ENCODE measurements at places on chromosomes 3 and 15. TPM values are rescaled to one million over a fixed set of nuclear protein-coding genes. Genes with fewer than 3 reads are reported as not detected.

- DNase-seq = no peak
These were observed 682.8 kb upstream of the NR2F2 start for GRCh38 chr15:95647531-95648277.

- no peak for DNase-seq
These were observed at the start of gene RARB for GRCh38 chr3:25427942-25428788. Gene RARB, plus strand, starts transcription at chr3:25428263. Its CDS starts 469 bp downstream, at chr3:25428732.

DNA sequence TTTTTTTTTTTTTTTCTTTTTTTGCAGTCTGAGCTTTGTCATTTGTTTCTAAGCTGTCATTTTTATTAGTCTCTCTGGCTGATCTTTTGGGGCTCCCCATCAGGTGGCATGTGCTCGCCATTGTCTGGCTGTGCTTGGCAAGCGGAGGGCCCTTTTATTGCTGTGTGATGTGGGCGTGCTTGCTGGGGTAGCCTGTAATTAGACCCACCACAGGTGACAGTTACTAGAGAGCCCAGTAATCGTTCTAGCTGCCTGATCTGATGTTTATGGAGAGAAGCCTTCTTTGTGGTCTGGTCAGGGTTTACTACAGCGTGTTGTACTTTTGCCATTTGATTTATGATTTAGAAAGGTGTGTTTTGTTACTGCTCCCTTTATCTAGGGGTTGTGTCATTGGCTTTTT lies 179.9 kb downstream of the MCTP2 start:
- no peak for DNase-seq

MUC20 gene
- polyA plus RNA-seq = 0.47 TPM

DNA sequence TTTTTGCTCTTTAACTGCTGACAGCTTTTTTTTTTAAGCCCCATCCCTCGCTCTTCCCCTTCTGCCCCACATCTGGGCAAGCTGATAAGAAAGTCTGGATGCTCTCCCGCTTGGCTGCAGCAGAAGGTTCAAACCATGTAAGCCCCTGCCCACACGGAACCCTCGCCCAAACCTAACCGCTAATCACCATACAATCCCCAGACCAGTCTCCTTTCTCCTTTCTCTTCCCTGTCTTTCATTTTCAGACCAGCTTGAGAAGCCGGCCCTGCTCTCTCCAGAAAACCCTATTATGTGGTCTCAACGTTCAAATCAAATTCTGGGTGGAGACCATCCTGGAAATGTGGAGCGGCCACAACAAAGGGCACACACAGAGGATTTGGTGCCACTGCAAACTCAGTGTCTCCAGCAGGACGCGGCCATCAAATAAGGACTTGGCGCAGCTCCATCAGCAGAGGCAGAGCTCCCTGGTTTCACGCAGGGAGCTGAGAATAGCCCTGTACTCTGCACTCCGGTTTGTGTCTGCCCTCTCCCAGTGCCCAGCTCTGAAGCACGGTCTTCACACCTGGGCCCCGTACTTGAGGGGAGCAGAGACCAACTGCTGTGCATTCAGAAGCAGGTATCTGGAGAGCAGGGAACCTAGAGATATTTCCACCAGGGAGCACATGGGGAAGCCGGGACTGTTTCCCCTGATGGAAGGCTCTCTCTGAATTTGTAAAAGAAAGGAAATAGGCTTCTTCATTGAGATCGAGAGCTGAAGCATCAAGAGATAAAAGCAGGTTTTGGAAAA lies 92.6 kb downstream of the XXYLT1 start:
- DNase-seq = no peak

DNA sequence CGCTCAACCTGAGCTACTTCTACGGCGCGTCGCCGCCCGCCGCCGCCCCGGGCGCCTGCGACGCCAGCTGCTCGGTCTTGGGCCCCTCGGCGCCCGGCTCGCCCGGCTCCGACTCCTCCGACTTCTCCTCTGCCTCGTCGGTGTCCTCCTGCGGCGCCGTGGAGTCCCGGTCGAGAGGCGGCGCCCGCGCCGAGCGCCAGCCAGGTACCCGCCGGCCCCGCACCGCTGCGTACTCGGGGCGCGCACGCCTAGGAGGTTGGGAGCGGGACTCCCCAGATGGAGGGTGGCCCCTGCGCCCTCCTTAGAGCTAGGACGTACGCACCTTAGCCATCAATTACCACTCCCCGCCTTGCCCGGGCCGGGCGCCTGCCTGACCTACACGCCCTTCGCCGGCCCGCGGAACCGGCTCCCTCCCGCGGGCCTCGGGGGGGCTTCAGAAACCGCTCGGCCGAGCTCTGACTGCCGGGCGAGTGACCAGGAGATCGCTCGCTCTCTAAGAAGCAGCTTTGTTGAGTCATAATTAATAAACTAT lies 466 bp downstream of the NFKBIZ start:
- DNase-seq = peak; percentile 60

TMCO5A gene
- not detected for polyA plus RNA-seq

All from CD4-positive, CD25-positive, alpha-beta regulatory T cell (primary cell).